CD8-positive, alpha-beta memory T cell (primary cell): ENCODE measurements at places on chromosomes 11 and 22. TPM values are rescaled to one million over a fixed set of nuclear protein-coding genes. Genes with fewer than 3 reads are reported as not detected.

The OR52E8 gene
- total RNA-seq = not detected

DNA sequence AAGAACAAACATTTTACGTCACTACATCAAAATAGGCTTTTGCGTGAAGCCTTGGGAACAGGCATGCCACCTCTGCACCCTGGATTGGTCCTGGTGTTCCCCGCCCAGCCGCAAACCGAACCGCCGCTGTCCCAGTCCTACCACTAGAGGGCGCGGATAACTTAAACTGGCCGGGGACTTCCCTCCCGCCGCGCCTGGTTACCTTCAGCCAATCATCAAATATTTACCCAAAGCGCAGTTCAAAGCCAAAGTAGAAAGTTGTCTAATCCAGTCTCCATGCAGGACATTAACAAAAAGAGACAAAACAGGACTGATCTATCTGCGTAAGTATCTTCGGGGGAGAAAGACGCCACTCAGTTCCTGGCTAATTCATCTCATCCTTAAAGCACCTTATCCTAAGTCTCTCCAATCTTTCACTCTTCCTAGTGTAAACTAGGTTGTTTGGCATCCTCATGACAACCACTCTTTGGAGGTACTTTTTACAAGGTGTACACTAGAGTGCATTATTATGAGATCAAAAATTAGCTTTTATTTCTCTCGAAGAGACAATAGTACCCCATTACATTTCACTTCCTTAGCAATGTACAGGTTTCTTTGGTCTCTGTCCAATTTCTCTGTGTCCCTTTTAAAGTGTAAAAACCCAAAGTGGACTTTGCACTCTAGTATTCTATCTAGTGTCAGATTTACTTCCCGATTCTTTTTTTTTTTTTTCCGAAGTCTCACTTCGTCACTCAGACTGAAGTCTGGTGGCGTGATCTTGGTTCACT is 3.9 kb upstream of the CRY2 start:
- peaks cover 18% of the 10 kb centered on the region for H3K4me1 ChIP-seq
- no peaks in the 10 kb centered on the region for H3K27me3 ChIP-seq
- H3K36me3 ChIP-seq = no peaks in the 10 kb centered on the region

The TMEM25 gene
- 7.0 TPM for total RNA-seq

GRCh38 chr22:27913162-27913741 is 5.8 kb downstream of the PITPNB start:
- peaks cover 8% of the 10 kb centered on the region for H3K36me3 ChIP-seq
- peaks cover 15% of the 10 kb centered on the region for H3K4me1 ChIP-seq

GRCh38 chr11:96110302-96110701 is 186.4 kb upstream of the MTMR2 start:
- no peak overlapping the region for H3K27ac ChIP-seq
- DNase-seq = no peak
- H3K36me3 ChIP-seq = no peaks in the 10 kb centered on the region

The CNTF gene
- total RNA-seq = 2.9 TPM

DNA sequence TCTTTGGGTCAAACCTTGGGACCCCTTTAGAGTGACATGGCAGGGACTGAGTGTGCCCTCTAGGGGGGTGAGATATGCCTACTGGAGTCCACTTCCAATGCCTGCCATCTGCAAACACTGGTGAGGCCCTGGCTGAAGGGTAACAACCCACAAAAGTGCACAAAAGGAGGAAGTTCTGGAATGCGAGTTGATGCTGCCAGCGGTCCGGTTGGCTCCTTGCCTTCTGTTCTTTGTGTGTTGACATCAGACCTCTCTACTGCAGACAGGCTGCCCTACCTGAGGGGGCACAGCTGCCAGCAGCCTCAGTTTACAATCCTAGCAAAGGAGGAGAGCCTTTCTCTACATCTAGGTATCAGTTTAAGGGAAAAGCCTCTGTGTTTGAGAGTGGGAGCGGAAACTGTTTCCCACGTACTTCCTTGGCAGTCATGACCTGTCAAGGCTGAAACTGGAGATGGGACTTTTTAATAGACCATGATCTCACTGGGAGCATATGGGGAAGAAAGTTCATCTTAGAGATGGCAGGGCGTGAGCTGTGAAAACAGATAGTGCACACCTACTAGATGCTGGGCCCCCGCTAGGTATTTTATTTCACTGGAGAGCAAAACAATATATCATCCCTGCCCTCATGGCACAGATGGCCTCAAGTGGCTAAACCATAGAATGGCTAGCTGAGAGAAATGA is 27.2 kb downstream of the BMAL1 start:
- H3K27me3 ChIP-seq = no peaks in the 10 kb centered on the region
- peaks cover 72% of the 10 kb centered on the region for H3K4me1 ChIP-seq
- H3K4me3 ChIP-seq = no peak overlapping the region
- no peaks in the 10 kb centered on the region for H3K36me3 ChIP-seq
- no peak overlapping the region for H3K27ac ChIP-seq

DNA sequence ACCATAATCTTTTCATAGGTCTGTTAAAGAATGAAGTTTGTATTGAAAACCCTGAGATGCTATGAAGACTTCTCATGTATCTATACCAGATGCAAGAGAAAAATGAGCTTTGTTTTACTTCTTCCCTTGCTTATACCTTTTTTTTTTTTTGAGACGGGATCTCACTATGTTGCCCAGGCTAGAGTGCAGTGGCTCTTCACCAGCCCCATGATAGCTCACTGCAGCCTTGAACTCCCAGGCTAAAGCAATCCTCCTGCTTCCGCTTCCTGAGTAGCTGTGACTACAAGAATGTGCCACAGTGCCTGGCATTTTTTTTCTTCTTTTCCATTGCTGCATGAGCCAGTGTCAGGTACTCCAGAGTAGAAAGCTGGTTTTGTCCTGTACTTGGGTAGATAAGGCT is 10.8 kb downstream of the CEP295 start:
- H3K27me3 ChIP-seq = no peaks in the 10 kb centered on the region
- H3K27ac ChIP-seq = no peak overlapping the region
- no peak overlapping the region for H3K4me3 ChIP-seq
- peaks cover 8% of the 10 kb centered on the region for H3K36me3 ChIP-seq
- no peaks in the 10 kb centered on the region for H3K4me1 ChIP-seq

DNA sequence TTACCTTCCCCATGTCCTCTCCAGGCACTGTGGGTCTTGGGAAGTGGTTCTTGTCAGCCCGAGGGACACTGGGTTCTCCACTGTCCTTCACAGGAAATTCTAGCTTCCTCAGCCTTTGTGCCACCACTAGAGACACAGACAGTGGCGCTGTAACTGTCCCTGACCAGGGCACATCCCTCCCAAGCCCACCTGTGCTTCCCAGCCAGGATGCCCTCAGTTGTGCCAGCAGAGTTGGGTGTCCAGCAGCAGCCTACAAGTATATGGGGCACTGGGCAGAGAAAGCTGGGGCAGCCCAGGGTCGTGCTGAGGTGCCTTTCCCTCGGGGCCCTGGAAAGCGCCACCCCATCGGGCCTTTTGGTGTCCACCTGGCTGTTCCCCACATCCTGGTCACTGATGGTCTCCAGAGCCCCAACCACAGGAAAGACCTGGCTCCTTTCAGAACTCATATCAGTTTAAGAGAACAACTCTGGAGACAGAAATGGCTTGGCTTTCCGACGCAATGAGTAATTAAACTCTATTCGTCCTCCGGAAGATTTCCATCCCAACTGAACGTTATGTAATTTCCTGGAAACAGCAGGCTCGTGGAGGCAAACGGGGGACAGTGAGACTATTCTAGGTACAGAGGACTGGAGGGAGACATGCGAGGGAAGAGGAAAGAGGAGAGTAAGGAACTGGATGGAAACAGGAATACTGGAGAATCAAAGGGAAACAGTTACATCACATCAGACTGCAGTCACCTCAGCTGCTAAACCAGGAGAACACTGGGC is 28.6 kb downstream of the PPP2R1B start:
- H3K4me1 ChIP-seq = no peaks in the 10 kb centered on the region
- no peaks in the 10 kb centered on the region for H3K27me3 ChIP-seq
- no peak for DNase-seq
- peaks cover 14% of the 10 kb centered on the region for H3K36me3 ChIP-seq
- no peak overlapping the region for H3K4me3 ChIP-seq
- H3K27ac ChIP-seq = no peak overlapping the region

DNA sequence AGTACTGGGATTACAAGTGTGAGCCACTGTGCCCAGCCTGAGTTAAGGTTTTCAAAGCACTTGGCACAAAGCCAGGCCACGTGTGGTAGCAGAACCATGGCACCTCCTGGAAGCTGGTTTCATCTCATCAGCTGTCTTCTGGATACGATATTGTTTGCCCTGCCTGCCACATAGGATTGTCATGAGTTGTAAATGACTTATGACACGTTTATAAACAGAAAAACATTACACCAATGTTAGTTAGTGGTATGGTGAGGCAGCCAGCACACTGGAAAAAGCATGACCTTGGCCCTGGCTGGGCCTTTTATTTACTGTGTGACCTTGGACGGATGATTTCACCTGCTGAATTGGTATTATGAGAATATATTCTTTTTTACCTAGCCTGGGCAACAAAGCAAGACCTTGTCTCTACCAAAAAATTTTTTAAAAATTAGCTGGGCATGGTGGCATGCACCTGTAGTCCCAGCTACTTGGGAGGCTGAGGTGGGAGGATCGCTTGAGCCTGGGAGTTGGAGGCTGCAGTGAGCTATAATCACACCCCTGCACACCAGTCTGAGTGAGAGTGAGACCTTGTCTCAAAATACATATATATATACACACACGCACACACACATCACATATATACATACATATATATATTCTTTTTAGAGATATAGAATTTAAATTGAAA is 24.0 kb upstream of the MYH9 start:
- peaks cover 38% of the 10 kb centered on the region for H3K4me1 ChIP-seq
- H3K27ac ChIP-seq = no peak overlapping the region
- no peaks in the 10 kb centered on the region for H3K27me3 ChIP-seq
- no peak overlapping the region for H3K4me3 ChIP-seq
- no peak for DNase-seq

The EPS8L2 gene
- 7.8 TPM for total RNA-seq

The MGAT3 gene
- total RNA-seq = 0.27 TPM

The PKNOX2 gene
- not detected for total RNA-seq

- H3K36me3 ChIP-seq = no peaks in the 10 kb centered on the region
- no peak overlapping the region for H3K4me3 ChIP-seq
- H3K27me3 ChIP-seq = peaks cover 13% of the 10 kb centered on the region
- DNase-seq = peak; percentile 47
- H3K4me1 ChIP-seq = no peaks in the 10 kb centered on the region
Observed at GRCh38 chr11:119741369-119742262, 12.6 kb upstream of the NECTIN1 start.

The SLC22A25 gene
- total RNA-seq = not detected

The KCNE3 gene
- 0.07 TPM for total RNA-seq

The NFAM1 gene
- total RNA-seq = 0.31 TPM

DNA sequence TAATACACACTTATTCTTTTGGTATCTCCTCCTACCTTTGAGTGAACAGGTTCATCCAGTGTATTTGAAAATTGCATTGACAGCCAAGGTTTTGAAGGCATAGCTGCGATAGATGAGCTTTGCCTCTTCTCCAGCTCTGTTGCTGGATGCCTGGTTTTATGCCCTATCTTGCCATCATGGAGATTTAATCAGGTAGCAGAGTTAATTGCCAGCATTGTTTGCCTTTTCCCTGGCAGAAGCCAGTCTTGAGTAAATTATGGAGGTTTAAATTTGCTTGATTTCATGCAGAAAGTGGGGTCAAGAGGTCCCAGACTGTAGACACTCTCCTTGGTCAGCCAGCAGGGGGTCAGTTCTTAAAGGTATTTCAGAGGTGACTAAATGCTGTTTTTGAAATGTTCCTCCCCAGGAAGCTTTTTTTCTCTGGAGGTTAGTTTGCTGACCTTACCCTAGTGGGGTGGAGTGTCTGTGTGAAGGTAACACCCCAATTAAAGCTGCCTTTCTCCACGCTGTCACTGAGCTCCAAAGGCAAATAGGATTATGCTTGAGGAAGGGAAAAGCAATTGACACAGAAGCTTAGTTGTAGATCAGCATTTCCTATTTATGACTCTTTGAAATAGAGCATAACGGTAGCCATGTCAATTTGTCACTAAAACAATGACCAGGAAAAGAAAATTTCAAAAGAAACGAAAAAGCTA is 96.0 kb downstream of the EXT2 start:
- H3K27ac ChIP-seq = no peak overlapping the region
- no peak overlapping the region for H3K4me3 ChIP-seq
- no peaks in the 10 kb centered on the region for H3K4me1 ChIP-seq
- DNase-seq = no peak
- H3K36me3 ChIP-seq = peaks cover 7% of the 10 kb centered on the region
- no peaks in the 10 kb centered on the region for H3K27me3 ChIP-seq

DNA sequence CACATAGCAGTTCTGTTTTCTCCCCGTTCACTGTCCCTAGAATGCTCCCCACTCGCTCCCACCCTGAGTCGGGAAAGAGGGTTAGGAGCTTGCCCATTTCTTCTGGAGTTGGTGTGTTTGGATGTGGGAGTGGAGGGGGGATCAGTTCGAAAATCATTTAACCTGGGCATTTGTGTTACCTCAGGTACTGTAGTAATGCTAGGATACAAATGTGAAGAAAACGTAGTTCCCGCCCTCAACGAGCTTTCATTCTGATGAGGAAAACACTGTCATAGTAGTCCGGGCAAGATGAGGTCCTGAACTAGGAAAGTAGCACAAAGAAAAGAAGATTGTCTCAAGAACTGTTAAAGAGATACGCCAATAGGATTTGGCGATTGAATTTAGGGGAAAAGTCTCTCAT is 539 bp downstream of the SDHD start:
- DNase-seq = no peak
- no peaks in the 10 kb centered on the region for H3K27me3 ChIP-seq
- H3K4me1 ChIP-seq = peaks cover 27% of the 10 kb centered on the region
- peaks cover 38% of the 10 kb centered on the region for H3K36me3 ChIP-seq
- peak overlapping the region; percentile 98 for H3K4me3 ChIP-seq

DNA sequence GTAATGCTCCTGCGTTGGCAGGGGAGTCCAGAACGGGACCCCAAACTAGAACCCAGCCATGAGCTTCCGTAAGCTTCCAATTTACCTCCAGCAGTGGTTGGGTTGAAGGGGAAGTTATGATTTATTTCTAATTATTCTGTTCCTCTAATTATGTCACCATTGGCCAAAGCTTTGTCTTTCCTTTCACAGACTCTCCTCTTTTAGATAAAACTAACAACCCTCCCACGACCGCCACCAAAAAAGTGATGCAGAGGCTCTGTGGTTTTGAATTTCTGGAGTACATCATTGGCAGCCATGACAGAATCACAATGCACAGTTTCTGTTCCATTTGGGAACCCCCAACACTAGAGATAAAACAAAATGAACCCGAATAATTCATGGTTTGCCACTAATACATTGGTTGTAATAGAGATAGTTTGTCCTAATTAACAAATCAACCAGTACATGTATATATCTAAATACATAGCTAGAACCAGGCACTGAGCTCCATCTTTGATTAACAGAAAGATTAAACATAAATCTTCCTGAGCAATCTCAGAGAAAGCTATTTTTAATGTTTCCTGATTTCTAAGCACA is 64.3 kb downstream of the ETS1 start:
- peaks cover 48% of the 10 kb centered on the region for H3K4me1 ChIP-seq
- H3K4me3 ChIP-seq = peak overlapping the region; percentile 53
- peaks cover 23% of the 10 kb centered on the region for H3K36me3 ChIP-seq
- peak; percentile 43 for DNase-seq

The LRRC55 gene
- not detected for total RNA-seq

- H3K36me3 ChIP-seq = no peaks in the 10 kb centered on the region
- no peak for DNase-seq
- H3K27ac ChIP-seq = no peak overlapping the region
- H3K4me3 ChIP-seq = no peak overlapping the region
Observed at GRCh38 chr11:66686100-66686785, 8.6 kb upstream of the RBM4B start.

GRCh38 chr22:35329114-35329847 is 29.6 kb downstream of the TOM1 start:
- H3K27me3 ChIP-seq = no peaks in the 10 kb centered on the region
- no peak overlapping the region for H3K27ac ChIP-seq

The ZDHHC5 gene
- total RNA-seq = 83.9 TPM

The C11orf86 gene
- total RNA-seq = not detected

- H3K36me3 ChIP-seq = no peaks in the 10 kb centered on the region
- no peak overlapping the region for H3K27ac ChIP-seq
- no peak overlapping the region for H3K4me3 ChIP-seq
- H3K4me1 ChIP-seq = no peaks in the 10 kb centered on the region
- DNase-seq = no peak
Observed at GRCh38 chr11:130582981-130583380, 134.5 kb downstream of the ADAMTS15 start.
